ENCODE measurements at places on chromosomes 6 and 20. TPM values are rescaled to one million over a fixed set of nuclear protein-coding genes. Genes with fewer than 3 reads are reported as not detected.

GRCh38 chr6:44268095-44268628 lies 2.1 kb upstream of the TMEM151B start:
- H3K27me3 ChIP-seq: peaks cover 12% of the 10 kb centered on the region
- H3K27ac ChIP-seq: no peak overlapping the region
- H3K4me3 ChIP-seq: no peak overlapping the region

DNA sequence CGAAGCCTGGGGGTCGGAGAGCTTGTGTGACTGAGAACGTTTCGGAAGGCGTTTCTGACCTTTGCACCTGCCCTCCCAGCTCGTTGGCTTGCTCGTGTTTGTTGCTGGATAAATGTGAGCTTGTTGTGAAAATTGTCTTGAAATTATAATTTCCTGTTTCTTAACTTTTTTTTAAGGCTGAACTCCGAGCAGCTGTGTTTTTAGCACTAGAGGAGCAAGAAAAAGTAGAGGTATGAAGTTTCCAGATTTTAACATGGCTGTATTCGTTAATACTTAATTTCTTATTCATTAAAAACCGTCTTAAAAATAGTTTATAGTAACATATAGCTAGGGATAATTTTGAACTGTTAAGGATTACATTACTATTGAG lies 672 bp downstream of the CEP43 start:
- H3K27ac ChIP-seq: peak overlapping the region; percentile 66
- H3K4me3 ChIP-seq: peak overlapping the region; percentile 82
- H3K27me3 ChIP-seq: no peaks in the 10 kb centered on the region
- peaks cover 5% of the 10 kb centered on the region for H3K36me3 ChIP-seq

The SGK2 gene
- 95.1 TPM for polyA plus RNA-seq

GRCh38 chr6:15313367-15313766 lies 67.5 kb downstream of the JARID2 start:
- H3K27ac ChIP-seq: no peak overlapping the region
- DNase-seq: no peak
- no peak overlapping the region for H3K4me3 ChIP-seq
- H3K4me1 ChIP-seq: peaks cover 16% of the 10 kb centered on the region

- H3K27ac ChIP-seq: no peak overlapping the region
- no peak for DNase-seq
- H3K27me3 ChIP-seq: no peaks in the 10 kb centered on the region
- no peaks in the 10 kb centered on the region for H3K36me3 ChIP-seq
- H3K4me3 ChIP-seq: no peak overlapping the region
Observed at GRCh38 chr6:166045173-166045859, 122.3 kb downstream of the TBXT start.

The EDN3 gene
- not detected for polyA plus RNA-seq

DNA sequence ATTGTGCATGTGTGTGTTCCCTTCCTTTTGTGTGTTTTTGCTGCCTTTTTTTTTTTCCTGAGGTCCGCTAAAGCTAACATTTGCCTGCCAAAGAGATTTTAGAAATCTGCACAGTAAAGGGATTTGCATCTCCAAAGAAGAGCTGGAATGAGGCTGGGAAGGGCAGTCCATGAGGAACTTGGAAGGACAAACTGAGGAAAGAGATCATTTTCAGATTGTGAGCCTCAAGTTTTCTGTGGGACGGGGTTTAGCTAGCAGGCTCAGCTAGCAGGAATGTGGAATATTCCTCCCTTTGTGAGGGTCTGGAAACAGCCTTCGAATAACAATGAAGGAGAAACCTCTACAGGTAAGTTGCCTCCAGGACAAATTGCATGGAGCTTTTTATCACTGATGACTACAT lies 3.8 kb downstream of the INSM1 start:
- no peaks in the 10 kb centered on the region for H3K36me3 ChIP-seq
- H3K4me1 ChIP-seq: no peaks in the 10 kb centered on the region
- no peak overlapping the region for H3K4me3 ChIP-seq
- H3K27me3 ChIP-seq: peaks cover 40% of the 10 kb centered on the region
- no peak overlapping the region for H3K27ac ChIP-seq
- DNase-seq: no peak

DNA sequence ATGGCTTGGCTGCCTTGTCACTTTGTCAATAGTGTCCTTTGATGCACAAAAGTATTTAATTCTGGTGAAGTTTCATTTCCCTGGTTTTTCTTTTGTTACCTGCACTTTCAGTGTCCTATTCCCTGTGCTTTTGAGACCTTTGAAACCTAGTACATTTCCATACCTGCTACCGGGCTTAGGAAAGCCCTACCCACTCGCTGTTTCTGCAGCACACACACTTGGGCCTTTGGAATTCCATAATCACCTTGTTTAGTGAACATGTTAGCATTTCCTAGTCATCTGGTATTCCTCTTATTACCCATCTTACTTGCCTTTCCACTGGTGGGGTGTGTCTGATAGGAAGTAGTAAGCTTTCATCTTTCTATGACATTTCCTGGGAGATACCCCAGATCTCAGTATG lies 19.3 kb upstream of the SYNDIG1 start:
- H3K4me3 ChIP-seq: no peak overlapping the region
- DNase-seq: no peak
- no peaks in the 10 kb centered on the region for H3K4me1 ChIP-seq
- no peak overlapping the region for H3K27ac ChIP-seq

DNA sequence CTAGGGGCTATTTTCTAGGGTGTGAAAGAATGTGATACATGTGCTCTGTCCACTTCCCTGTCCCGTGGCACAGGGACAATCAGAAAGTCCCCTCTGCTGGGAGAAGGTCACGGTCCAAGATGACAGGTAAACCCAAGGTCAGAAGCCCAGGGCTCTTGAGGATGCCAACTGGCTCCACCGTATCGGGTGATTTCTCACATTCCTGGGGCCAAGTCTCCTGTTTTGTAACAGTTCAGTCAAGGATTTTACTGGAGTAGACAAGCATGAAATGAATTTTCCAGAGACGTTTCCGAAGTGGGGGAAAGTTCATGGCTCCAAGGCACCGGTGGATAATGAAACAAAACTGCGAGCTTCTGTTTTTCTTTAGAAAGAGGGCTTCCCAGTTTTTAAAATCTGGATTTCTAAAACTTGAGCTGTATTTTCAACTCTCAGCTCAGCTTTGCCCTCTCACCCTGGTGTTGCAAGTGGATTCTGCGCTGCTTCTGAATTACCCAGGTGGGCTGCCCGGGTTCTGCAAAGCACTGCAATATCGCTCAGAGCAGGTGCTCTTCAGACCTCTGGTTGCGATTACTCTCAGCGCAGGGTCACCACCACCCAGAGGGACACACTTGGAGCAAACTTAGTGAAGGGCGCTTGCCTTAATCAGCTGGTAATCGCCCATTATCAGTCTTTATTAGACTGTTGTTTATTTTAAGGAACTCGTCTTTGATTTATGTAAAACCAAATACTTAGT lies 64.4 kb upstream of the TMEM170B start:
- peak overlapping the region; percentile 37 for H3K27ac ChIP-seq
- peak; percentile 49 for DNase-seq
- no peaks in the 10 kb centered on the region for H3K27me3 ChIP-seq
- no peaks in the 10 kb centered on the region for H3K4me1 ChIP-seq
- H3K36me3 ChIP-seq: no peaks in the 10 kb centered on the region

GRCh38 chr6:113377362-113377942 lies 479.7 kb upstream of the MARCKS start:
- no peak overlapping the region for H3K27ac ChIP-seq
- H3K4me1 ChIP-seq: peaks cover 4% of the 10 kb centered on the region
- no peaks in the 10 kb centered on the region for H3K27me3 ChIP-seq
- no peak overlapping the region for H3K4me3 ChIP-seq
- DNase-seq: no peak

- DNase-seq: no peak
- no peaks in the 10 kb centered on the region for H3K27me3 ChIP-seq
- H3K4me3 ChIP-seq: no peak overlapping the region
- no peaks in the 10 kb centered on the region for H3K4me1 ChIP-seq
Observed at GRCh38 chr20:5509803-5510202, 193.0 kb upstream of the PROKR2 start.

DNA sequence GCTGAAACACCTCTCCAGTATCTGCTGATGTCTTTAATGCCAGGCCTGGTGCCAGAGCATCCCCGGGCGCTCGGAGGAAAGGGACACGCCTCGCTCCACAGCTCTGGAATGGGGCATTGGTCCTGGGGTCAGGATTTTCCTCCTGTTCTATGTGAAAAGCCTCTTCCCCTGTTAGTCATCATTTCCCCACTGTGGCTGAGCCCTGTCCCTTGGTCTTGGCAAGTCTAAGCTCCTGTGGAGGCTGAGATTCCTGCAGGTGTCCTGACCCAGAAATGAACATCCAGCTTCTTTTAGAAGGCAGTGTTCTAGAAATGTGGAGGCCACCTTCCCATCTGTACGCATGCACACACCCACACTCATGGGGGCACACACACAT lies 19.4 kb downstream of the SYNDIG1 start:
- peaks cover 4% of the 10 kb centered on the region for H3K36me3 ChIP-seq
- DNase-seq: no peak
- H3K27me3 ChIP-seq: no peaks in the 10 kb centered on the region
- no peaks in the 10 kb centered on the region for H3K4me1 ChIP-seq

- no peaks in the 10 kb centered on the region for H3K4me1 ChIP-seq
- H3K27me3 ChIP-seq: no peaks in the 10 kb centered on the region
- no peak overlapping the region for H3K27ac ChIP-seq
- H3K4me3 ChIP-seq: no peak overlapping the region
- DNase-seq: no peak
Observed at GRCh38 chr6:21332077-21332476, 261.5 kb upstream of the SOX4 start.

The SIRPD gene
- polyA plus RNA-seq: not detected

DNA sequence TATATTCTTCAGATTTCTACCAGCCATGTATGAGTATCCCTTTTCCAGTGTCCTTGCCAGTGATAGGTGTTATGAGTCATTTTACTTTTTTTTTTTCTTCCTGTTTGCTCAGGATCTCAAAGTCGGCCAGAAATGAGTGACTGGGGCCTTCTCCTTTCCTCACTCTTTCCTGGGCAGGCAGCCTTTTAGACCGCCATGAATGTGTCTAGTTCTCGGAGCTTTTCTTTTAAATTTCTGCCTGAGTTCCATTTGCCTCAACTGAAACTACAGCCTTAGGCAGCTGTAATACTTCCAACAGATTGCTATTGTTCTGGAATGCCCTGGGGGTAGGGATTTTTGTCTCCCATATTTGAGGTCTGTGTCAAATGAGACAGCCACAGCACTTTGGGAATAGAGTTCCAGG lies 83.7 kb downstream of the STXBP5 start:
- H3K27me3 ChIP-seq: no peaks in the 10 kb centered on the region
- DNase-seq: no peak
- H3K27ac ChIP-seq: no peak overlapping the region
- H3K4me3 ChIP-seq: no peak overlapping the region

GRCh38 chr6:163017801-163018200 lies 290.0 kb downstream of the PACRG start:
- no peak overlapping the region for H3K4me3 ChIP-seq
- no peak overlapping the region for H3K27ac ChIP-seq
- DNase-seq: no peak

The CALHM6 gene
- 2.4 TPM for polyA plus RNA-seq

The KCNQ2 gene
- polyA plus RNA-seq: not detected

- H3K27me3 ChIP-seq: no peaks in the 10 kb centered on the region
- no peaks in the 10 kb centered on the region for H3K4me1 ChIP-seq
- no peaks in the 10 kb centered on the region for H3K36me3 ChIP-seq
- H3K4me3 ChIP-seq: no peak overlapping the region
- no peak for DNase-seq
Observed at GRCh38 chr6:150928882-150929281, 63.4 kb downstream of the MTHFD1L start.

DNA sequence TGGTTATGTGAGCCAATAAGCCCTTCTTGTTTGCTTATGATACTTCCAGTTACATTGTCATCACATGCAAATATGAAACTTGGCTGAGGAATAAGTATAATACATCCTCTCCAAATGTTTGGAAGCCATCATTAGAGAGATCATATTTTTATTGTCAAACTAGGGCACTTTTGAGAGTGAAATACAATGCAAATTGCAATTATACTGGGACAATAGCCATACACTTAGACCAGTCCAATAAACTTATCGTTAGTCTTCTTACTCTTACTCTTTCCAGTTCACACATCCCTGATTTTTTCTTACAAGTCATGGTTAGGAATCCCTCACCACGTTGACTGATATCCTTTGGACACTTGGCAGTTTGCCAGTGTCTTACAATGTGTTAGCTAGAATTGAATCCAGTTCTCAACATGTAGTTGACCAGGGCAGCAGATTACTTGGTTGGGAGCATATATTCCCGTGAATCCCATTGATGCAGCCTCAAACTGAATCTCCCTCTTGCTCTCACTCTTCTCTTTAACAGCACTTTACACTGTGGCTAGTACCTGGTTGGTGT lies 519.7 kb upstream of the ID4 start:
- DNase-seq: no peak
- H3K4me3 ChIP-seq: no peak overlapping the region
- H3K27ac ChIP-seq: no peak overlapping the region
- no peaks in the 10 kb centered on the region for H3K27me3 ChIP-seq
- no peaks in the 10 kb centered on the region for H3K4me1 ChIP-seq
- H3K36me3 ChIP-seq: no peaks in the 10 kb centered on the region

GRCh38 chr20:62374331-62375152 lies 7.4 kb upstream of the LAMA5 start:
- no peaks in the 10 kb centered on the region for H3K36me3 ChIP-seq
- no peaks in the 10 kb centered on the region for H3K27me3 ChIP-seq
- DNase-seq: no peak
- no peak overlapping the region for H3K27ac ChIP-seq

- H3K4me1 ChIP-seq: no peaks in the 10 kb centered on the region
- H3K27me3 ChIP-seq: no peaks in the 10 kb centered on the region
- H3K27ac ChIP-seq: no peak overlapping the region
- DNase-seq: no peak
Observed at GRCh38 chr20:38667417-38667956, 56.8 kb upstream of the SLC32A1 start.

The WFDC12 gene
- not detected for polyA plus RNA-seq

The VIP gene
- polyA plus RNA-seq: 1.4 TPM

The BPIFA1 gene
- polyA plus RNA-seq: not detected

The PPIL6 gene
- polyA plus RNA-seq: 6.0 TPM

Data from kidney (tissue), 22 donors.